ENCODE measurements at places on chromosomes 11 and 22.

GRCh38 chr11:61011950-61012736, 40.7 kb downstream of the CD6 start:
- DNase-seq: no peak

DNA sequence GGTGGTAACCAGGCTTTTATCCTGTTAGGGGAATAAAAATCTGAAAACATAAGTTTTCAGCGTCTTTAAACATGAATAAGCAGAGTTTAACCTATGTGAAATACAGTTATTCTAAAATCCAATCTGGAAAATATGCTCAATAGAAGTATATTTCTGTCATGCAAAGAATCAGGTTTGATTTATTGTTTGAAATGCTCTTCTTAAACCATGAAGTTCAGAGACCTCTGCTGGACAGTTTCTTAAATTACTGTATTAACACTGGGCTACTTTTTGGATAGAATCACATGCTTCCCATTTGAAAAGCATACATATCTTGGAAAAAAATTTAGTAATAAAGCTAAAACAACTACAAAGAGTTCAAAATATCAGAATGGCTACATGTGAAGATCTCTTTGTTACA, 25.4 kb downstream of the APIP start:
- DNase-seq: no peak

GRCh38 chr11:119338965-119339588, 1.6 kb downstream of the C1QTNF5 start:
- DNase-seq: no peak

- DNase-seq: no peak
These were observed 89.0 kb downstream of the MUC15 start for GRCh38 chr11:26483108-26483507.

DNA sequence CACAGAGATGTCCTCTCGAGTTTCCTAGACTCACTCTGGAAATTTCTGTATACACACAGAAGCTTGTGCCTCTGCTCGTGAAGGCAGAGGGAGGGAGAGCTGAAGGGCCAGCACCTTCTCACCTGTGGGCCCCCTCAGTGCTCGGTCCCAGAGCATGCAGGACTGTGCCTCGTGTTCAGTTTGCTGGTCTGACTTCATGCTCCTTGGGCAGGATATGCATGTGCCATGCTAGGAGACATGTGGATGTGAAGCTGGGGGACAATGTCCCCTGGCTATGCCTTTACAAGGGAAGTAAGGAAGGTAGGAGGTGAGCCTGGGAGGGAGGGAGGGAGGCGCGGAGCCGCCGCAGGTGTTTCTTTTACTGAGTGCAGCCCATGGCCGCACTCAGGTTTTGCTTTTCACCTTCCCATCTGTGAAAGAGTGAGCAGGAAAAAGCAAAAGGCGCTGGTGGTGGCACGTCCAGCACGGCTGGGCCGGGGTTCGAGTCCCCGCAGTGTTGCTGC, 22.6 kb downstream of the NEAT1 start:
- DNase-seq: no peak

DNA sequence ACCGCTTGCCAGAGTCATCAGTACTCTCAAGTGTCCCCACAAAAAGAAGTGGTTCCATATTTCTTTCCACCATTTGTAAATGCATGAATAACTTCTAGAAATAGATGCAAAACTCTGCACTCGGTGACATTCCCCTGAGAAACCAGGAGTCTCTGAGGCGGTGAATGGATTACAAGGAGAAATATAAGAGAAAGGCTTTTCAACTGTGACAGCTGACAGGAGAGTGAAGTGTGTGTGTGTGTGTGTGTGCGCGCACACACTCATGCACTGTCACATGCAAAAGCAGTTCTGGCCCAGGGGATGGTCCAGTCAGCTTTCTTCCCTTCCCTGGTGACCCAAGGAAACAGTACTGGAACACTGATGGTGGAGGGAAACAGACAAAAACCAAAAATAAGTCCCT, 710.0 kb downstream of the OPCML start:
- no peak for DNase-seq

- DNase-seq: no peak
These were observed 10.6 kb downstream of the RPL3 start for GRCh38 chr22:39308614-39309363.

DNA sequence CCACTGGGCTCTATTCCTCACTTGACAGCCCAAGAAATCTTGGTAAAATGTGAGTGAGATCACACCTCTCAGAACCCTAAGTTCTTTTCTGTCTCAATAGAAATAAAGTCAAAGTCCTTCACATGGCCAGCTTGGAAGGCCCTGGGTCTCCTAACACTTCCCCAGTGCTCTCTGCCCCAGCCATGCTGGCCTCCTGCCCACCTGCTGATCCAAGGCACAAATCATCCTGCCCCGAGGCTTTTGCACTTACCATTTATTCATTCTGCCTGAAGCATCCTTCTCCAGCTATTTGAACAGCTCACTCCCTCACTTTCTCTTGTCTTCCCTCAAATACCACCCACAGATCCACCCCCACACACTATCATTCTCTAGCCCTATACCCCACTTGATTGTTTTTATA, 26.4 kb downstream of the ISX start:
- DNase-seq: no peak

- DNase-seq: no peak
These were observed 44.0 kb upstream of the CSNK2A3 start for GRCh38 chr11:11397036-11397415.

GRCh38 chr22:38843657-38844314, at the start of gene NPTXR:
Gene NPTXR (minus strand): TSS chr22:38844028.
- DNase-seq: no peak

- no peak for DNase-seq
These were observed 364.3 kb downstream of the LARGE1 start for GRCh38 chr22:33555814-33556522.

DNA sequence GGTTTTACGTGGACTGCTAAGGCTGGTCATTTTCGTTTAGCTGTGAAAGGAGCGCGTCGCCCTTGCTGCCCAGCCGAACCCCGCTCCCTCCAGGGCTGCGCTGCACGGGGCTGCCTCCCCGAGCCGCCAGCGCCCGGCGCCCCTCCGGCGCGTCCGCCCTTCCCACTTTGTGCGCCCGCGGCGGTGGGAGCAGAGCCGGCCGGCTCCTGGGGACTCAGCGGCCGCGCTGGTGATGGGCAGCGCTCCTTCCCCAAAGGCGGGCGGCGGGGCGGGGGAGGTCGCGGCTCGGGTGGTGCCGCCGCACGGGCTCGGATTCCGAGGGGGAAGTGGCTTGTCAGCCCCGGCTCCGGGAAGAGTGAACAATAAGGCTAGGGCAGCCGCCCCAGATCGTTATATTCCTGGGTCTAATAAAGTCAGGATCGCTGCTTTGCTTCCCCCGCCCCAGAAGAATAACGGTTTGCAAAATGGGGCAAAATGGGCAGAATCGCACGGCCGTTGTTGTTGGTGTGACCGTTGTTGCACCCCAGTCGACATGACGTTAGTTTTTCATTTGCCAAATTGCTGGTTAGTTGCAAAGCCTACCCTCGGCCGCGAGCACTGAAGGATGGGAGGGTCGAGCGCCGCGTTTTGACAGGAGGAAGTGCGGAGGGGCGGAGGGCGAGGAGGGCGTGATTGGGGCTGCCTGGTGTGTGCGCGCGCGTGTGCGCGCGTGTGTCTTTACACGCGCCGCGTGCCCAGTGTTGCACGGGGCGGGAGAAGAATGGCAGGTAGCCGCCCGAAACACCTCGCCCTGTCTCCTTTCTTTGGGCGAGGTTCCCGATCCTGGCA, 745 bp downstream of the NCAM1 start:
- peak; percentile 36 for DNase-seq

GRCh38 chr22:29202212-29203192, 3.2 kb upstream of the EMID1 start:
- no peak for DNase-seq

DNA sequence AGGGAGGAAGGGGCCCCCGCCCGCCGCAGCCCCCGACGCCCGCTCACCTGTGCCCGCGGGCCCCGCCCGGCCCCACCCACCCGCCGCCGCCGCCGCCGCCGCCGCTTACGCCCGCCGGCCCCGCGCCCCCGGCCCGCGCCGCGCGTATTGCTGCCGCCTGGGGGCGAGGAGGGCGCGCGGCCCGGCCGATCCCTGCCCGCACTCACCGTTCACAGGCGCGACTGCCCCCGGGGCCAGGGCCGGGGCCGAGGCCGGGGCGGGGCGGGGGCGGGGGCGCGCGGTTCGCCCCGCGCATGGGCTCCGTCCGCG, 212 bp downstream of the HRAS start:
- DNase-seq: no peak

GRCh38 chr11:120563703-120564572, 52.4 kb downstream of the GRIK4 start:
- DNase-seq: no peak

DNA sequence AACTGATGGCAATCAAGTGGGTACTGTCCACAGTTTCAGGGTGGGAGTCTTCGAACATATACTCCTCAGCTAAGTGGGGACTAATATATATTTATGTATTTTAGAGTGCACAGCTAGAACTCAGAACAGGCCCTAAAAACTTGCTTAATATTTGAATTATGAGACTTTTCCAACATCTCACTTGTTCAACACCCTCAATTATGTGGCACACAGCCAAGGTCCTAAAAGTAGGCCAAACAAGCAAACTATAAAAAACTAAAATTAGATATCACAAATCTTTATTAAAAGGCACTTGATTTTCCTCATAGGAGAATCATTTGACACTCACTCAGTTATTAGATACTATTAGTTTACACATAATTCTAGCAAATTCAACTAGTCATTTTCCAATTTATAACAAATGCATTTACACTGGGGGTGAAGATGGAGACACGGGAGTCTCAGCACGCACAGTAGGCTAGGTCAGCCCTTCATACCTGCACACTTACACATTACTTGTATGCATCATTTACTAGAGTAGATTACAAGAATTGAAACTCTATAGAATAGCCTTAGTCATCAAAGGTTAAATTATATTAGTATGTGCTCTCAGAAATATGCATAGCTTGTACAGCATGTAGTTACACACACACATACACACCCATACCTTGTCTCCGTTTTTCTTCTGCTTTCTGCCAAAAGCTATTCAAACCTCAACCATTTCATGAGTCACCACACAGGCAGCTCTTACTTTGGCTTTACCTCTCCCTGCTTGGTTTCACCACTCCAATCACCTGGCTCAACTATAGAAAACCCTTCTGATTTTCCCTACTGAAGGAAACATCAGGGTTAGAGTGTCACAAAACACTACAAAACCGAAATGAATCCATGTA, 171.5 kb downstream of the SBF2 start:
- DNase-seq: no peak

DNA sequence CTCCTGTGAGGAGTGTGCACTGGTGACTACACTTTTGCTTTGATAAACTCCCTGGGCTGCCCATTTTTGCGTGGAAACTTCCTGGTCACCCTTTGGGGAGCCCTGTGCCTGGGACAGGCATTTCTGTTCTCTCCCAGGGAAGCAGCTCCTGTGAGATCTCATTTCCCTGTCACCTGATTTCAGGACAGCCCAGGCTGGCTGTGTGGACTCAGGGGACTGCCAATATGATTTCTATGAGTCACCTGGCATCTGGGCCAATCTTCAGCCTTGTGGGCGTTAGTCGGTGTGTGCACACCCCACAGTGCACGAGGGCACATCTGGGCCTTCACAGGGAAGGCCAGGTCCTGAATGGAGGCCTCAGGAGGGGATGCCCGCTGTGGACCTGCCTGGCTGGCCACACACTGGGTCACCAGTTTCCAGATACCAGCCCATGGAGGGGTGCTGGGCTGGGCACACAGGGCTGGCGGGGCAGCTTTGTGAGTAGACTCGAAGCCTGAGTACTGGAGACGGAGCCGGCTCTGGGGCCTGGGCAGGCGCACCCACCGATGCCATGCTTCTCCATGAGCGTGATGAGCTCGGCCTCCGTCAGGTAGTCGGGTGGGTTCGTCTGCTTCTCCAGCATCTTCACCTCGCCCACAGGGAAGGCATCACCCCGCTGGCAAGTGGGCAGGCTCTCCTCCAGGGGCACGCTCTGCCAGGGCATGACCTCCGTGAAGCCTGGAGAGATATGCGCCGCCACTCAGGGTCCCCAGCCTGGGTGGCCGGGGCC, 9.4 kb upstream of the PPM1F start:
- no peak for DNase-seq

GRCh38 chr11:7657306-7658025, 15.8 kb downstream of the CYB5R2 start:
- DNase-seq: no peak

- DNase-seq: no peak
These were observed 3.8 kb downstream of the NADSYN1 start for GRCh38 chr11:71456831-71457230.

GRCh38 chr11:957212-957920, 31.7 kb downstream of the AP2A2 start:
- DNase-seq: no peak

DNA sequence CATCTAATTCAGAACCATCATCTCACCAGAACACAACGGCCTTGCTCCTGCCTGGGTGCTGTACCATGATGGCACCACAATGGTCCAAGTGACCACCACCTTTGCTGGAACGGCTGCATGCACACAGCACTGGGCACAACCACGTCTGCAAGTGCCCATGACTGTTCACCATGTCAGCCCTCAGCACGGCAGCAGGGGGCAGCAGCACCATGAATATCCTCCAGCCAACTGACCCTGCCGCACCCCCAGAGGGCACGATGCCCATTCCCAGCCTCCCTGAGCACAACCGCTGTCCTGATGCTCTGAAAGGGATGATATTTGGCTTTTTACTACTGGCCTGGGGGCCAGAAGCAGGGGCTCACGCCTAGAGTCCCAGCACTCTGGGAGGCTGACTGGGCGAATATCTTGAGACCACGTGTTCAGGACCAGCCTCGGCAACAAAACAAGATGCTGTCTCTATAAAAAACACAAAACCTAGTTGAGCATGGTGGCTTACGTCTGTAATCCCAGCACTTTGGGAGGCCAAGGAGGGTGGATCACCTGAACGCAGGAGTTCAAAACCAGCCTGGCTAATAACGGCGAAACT, 25.7 kb downstream of the DRD4 start:
- DNase-seq: no peak

DNA sequence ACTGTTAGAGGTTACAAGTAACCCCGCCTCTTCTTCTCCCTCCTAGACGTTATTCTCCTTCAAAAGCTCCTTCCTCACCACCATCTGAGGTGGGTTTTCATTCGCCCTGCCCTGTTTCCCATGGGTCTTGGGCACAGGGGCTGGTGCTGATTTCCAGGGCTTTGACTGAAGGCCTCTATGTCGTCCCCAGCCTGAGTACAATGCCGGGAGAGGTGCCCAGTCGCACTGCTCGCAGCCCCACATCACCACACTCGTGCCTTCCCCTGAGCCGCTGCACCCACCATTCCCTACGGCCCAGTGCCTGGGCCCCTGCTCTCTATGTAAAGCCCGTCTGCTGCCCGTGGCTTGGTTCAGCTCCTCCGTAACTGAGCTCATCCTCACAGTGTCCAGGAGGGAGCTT, 169.8 kb downstream of the DSCAML1 start:
- no peak for DNase-seq

DNA sequence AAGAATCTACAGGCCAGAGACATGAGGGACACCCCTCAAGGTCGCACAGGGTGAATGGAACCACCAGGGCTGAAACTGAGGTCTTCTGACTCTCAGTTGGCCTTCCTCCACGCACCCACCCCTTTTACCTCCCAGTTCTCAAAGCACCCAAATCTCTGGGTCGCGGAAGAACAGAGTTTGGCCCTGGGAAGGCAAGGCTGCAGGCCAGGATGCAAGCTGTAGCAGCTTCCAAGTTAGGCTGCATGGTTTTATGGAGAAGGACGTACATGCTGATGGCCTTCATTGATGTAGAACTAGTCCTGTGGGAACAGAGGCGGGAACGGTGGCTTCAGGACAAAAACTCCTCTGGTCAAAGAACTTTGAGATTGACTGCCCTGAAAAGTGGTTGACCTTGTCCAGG, 143.5 kb upstream of the B3GAT1 start:
- DNase-seq: no peak
